ENCODE measurements at places on chromosomes 6 and 20.

DNA sequence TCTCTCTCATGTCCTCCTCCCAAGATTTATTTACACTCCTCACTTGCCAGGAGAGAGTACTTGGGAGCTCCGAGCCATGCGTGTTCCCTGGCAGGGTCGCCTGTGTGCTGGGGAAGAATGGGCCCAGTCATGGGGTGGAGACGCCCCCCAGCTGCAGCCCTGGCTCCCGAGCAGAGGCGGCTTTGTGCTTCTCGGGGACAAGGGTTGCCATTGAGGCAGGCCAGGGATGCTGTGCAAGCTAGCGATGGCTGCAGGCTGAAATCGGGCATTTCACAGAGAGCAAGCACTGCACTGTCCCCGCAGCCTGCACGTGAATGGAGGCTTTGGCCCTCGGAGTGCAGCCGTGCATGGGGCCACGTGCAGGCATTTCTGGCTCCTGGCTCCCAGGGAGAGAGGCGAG lies 23.8 kb downstream of the PHACTR3 start:
- DNase-seq = no peak

- DNase-seq = no peak
These were observed 5.2 kb downstream of the PHF10 start for GRCh38 chr6:169719117-169719516.

DNA sequence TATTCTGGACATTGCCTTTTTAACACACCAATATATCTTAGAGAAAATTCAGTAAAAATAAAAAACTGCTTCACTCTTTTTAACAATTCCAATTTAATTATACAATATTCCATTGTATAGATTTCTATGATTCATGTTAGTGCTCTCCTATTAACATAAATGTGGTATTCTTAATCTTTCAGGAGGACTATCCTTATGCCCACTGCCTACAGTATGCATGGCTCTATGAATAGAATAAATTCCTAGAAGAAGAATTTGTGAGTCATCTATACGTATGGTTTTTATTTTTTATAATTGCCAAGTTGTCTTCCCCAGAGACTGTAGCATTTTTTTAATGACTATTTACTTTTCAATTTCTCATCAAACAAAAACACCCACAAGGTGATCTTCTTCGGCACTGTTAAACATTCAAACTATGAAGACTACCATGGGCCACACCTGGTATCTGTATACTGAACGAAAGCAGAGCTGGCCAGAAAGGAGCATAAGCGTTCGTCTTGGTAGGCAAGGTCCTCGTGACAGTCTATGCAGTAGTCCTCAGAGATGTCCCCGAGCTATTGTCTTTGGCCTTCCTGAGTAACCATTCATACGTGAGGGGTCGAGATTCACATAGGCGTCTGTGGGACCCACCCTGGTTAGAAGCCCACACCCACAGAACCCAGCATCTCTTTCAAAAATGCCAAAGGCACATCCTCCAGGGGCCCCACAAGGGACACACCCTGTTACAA lies 74.6 kb downstream of the KIF16B start:
- no peak for DNase-seq

- peak; percentile 10 for DNase-seq
These were observed 214.0 kb downstream of the CLIC5 start for GRCh38 chr6:45801471-45802289.

DNA sequence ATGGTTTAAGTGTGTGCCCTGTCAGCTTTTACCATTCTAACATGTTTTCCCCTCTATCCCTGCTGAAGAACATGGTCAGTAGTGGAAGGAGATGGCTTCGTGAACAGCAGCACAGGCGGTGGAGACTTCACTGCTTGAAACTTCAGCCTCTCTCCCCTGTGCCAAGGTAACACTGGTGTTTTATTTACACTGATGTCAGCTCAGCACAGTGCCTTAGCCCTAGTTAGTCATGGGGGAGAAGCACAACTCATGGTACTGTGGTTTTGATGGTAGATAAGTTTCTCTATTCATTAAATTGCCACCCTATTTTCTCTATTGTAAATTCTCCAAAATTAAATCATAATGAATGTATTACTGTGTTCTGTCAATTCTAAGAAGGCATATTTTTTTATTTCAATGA lies 56.6 kb downstream of the MTHFD1L start:
- DNase-seq = no peak
